ENCODE measurements at places on chromosomes 7 and 10. TPM values are rescaled to one million over a fixed set of nuclear protein-coding genes. Genes with fewer than 3 reads are reported as not detected.

The RASA4 gene
- 51.3 TPM for polyA plus RNA-seq

The LAMTOR4 gene
- polyA plus RNA-seq: 136 TPM

The FAM24B gene
- polyA plus RNA-seq: 6.1 TPM

The FAM241B gene
- 11.4 TPM for polyA plus RNA-seq

The SLIT1 gene
- polyA plus RNA-seq: 8.3 TPM

The CFAP70 gene
- polyA plus RNA-seq: 28.7 TPM

The KIFBP gene
- polyA plus RNA-seq: 33.3 TPM

The HECW1 gene
- 8.3 TPM for polyA plus RNA-seq

The MET gene
- polyA plus RNA-seq: 38.6 TPM

DNA sequence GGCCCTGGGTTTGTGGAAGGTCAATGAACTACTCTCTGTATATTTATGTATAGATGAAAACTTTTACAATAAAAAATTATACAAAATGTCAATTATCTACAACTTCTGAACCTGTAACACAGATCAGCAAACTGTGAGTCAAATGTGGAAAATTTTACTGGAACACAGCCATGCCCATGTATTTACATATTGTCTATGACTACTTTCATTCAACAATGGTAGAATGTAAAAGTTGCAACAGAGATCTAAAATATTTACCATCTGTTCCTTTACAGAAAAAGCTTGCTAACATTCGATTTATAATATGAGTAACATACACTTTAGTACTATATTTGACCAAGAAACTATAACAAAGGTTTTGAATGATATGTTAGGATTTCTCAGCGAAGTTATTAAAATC, 481.6 kb downstream of the PARD3 start:
- no peak for DNase-seq

DNA sequence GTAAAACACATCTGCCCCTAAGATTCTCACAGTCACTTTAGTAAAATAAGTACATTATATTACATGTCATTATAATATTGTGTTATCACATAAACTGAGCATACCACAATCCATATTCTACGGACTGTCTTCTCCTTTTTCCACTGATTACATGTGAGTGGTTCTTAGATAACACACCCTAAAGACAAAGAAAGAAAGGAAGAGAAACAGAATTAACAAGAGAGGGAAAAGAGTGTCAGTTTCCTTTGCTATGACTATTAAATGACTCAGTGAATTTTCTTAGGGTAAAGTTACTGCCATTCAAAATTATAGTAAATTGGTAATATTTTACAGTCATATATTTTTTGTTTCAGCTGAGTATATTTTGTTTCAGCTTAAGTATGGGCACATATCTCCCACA, 268.3 kb downstream of the TWIST1 start:
- no peak for DNase-seq

GRCh38 chr7:144910411-144910810, 74.6 kb upstream of the TPK1 start:
- no peak for DNase-seq

- DNase-seq: no peak
Observed at GRCh38 chr10:1893941-1894340, 156.6 kb upstream of the ADARB2 start.

DNA sequence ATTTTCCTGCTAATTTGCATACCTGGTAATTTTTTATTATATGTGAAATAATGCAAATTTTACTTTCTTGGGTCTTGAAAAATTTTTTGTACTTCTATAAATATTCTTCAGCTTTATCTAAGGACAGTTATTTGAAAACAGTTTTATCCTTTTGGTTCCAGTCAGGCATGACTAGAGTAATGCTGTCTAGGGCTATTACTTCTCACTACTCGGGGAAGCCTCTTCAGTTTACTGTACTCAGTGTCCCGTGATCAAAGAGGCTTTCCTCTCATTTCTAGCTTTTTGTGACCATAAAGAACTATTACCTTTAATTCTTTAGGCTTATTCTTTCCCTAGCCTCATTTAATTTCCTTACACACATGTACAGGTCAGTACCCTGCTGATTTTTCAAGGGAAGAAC, 153.8 kb upstream of the HDAC9 start:
- DNase-seq: no peak

DNA sequence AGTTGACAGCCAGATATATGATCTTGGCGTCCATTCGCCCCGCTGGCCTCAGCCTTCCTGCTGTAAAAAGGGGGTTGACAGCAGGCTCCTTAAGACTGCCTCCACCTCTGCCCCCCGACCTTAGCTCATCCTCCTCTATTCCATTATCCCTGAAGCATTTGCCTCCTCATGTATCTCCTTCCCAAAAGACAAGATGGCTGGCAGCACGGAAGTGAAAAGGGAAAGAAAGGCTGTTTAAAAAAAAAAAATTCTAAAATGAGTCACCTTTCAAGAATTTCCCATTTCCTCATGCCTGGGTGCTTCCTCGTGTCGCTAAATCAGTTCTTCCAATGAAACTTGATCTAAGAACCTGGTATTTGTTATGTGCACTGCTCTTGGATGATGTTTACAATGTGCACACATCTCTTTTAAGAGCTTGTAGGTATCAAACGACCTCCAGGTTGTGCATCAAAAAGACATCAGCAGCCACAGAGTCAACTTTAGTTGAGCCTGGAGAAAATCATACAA, 1.7 kb downstream of the SCRN1 start:
- DNase-seq: peak; percentile 77

GRCh38 chr10:49559476-49559875, 20.6 kb upstream of the ERCC6 start:
- DNase-seq: no peak

GRCh38 chr7:75646571-75647102, 92.1 kb downstream of the HIP1 start:
- DNase-seq: no peak

- DNase-seq: no peak
Observed at GRCh38 chr7:43076189-43076605, 36.2 kb upstream of the HECW1 start.
